NCI-H2171 (cell line): ENCODE measurements at places on chromosomes 2 and 18.
A peak's percentile ranks its signal among the peaks of the same experiment; 100 is the strongest.

DNA sequence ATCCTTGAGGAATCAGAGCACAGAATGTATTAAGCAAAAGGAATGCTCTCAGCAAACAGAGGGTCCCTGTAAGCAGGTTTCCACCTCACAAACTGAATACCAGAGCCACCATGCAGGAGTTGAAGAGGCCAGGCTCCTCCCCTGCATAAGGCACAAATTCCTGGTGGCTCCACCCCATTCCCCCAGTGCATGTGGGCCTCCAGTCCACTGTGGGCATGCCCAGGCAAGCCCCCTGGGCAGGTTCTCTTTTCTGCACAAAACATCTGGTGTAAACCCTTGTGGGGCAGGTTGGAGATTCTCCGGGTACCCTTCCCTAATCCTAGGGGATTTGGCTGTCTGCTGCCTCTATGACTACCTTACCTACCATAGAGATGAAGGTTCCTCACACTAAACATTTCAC lies 166.5 kb downstream of the PTPRM start:
- DNase-seq, result no peak

GRCh38 chr2:61707984-61708852 lies 145.6 kb downstream of the FAM161A start:
- DNase-seq, result peak; percentile 80

DNA sequence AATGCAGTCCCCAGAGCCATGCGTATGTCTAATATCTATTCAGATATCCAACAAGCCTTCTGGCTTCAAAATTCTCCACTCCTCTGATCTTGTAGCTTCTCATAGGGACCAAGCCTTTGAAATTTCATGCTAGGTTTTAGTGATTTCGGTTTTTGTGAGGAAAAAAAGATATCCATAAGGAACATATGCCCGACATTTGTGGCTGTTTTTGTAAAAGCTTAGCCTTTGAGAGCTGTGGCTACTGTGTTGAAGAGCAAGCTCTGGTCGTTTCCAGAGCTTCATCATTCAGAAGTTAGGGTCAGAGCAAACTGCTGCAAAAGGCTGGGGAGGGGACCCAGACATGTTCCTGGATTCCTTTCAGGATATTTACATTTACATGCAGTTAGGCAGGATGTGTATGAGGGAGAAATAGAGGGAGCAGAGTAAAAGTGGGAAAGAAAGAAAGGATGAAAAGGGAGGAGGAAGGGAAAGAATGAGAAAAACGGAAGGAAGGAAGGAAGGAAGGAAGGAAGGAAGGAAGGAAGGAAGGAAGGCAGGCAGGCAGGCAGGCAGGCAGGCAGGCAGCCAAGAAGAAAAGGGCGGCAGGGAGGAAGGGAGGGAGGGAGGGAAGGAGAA lies 70.2 kb downstream of the NCKAP5 start:
- no peak for DNase-seq

DNA sequence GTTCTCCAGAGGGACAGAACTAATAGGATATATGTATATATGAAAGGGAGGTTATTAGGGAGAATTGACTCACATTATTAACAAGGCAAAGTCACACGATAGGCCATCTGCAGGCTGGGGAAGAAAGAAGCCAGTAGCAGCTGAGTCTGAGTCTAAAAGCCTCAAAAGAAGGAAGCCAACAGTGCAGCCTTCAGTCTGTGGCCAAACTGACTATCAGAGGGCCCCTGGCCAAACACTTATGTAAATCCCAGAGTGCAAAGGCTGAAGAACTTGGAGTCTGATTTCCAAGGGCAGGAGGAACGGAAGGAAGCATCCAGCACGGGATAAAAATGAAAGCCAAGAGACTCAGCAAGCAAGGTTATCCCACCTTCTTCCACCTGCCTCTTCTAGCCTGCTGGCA lies 108.0 kb upstream of the LDLRAD4 start:
- DNase-seq, result no peak

GRCh38 chr2:71474116-71474743 lies 20.9 kb downstream of the DYSF start:
- no peak for DNase-seq

- peak; percentile 2 for DNase-seq
These were observed 503.9 kb downstream of the IRS1 start for GRCh38 chr2:226295681-226296080.

- DNase-seq, result no peak
These were observed 59.6 kb downstream of the VIL1 start for GRCh38 chr2:218478544-218478943.

- peak; percentile 77 for DNase-seq
These were observed 81.2 kb downstream of the ADD2 start for GRCh38 chr2:70686577-70687460.
